LoVo (cell line): ENCODE measurements at places on chromosomes 6 and 20.

DNA sequence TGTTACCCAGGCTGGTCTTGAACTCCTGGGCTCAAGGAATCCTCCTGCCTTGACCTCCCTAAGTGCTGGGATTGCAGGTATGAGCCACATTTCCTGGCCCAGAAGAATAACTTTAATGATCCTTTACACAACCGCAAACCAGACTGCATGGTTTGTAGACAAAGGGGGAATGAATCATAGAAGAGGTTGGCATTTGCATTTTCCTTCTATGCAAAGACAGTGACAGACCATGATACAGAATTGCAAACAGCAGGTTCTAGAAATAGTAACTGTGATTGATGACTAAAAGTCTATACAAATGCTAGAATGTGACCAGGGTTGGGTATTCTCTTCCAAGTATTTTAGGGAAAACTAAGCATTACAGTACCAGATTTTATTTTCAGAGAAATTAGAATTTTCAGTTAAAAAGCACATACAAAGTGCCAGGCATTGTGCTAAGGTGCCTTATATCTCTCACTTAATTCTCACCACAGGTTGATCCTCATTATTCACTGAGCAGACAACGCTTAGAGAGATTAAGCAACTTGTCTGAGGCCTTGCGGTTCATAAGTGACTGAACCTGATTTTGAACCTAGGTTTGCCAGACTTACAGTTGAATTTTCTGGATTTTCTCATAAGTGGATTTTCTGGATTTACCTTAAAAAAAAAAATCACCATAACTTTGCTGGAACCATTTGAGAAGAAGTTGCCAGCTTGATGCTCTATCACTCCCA lies 146.6 kb downstream of the ZFAND3 start:
- no peak for DNase-seq

GRCh38 chr20:25032478-25033264 lies 25.3 kb downstream of the ACSS1 start:
- no peak for DNase-seq

DNA sequence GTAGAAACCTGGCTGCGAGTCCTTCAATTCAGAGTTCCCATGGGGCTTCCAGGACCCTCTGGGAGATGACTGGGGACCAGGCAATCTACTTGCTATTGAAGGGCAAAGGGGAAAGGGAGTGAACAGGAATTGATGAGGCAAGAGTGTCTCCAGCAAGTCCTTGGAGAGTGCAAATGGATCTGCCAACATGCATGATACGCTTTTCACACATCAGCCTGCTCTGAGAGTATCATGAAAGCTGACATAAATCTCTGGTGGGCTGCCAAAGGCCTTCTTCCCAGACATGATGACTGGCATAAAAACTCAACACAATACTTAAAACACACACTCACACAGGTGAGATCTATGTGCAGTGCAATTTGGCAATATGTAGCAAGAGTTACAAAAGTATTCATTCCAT lies 759.1 kb downstream of the PTPRT start:
- no peak for DNase-seq

DNA sequence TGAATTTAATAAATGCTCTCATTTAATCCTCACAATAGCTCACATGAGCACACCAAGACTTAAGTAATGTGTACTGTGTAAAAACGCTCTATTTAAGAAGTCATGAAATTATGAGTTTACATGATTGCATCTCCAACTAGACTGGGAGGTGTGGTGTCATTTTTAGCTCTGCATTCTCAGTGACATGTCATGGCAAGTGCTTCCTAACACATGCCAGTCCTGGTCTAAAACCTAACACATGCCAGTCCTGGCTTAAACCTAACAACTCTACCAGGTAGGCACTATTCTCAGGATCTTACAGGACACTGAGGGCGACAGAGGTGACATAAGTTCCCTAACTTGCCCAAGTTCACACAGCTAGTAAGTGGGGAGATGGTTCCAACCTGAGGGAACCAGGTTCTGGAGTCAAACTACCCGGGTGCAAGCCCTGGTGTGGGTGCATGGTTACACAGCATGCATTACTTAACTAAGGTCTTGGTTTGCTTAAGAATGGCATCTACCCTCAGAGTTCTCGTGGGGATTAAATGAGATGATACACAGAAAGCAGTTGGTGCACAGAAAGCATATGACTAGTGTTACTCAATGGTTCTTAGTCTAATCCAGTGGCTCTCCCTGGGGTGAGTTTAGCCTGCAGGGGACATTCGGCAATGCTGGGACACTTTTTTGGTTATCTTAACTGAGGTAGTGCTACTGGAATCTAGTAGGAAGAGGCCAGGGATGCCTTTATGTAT lies 14.7 kb downstream of the CLDN20 start:
- no peak for DNase-seq

- DNase-seq: no peak
These were observed 329.0 kb downstream of the GJA1 start for GRCh38 chr6:121764493-121764892.

- DNase-seq: no peak
These were observed 103.7 kb upstream of the MTHFD1L start for GRCh38 chr6:150761771-150762170.

- no peak for DNase-seq
These were observed 260.4 kb downstream of the PTPRK start for GRCh38 chr6:128259730-128260685.

DNA sequence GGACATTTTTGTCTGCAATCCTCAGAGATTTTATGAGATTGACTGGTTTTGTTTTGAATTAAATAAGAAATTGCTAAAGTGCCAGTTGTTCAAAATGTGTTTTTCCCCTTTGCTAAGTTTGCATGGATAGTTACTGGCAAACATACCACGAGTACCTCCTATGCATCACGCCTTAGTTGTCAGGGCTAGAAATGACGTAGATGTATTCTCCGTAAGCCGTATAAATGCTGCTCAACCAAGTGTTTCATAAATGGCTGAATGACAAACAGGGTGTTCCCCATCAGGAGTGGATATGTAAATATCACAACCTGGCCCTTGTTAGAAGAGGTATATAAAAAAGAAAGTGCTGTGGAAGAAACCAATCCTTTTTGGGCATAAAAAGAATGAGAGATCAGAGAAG lies 341.1 kb upstream of the ZFP64 start:
- no peak for DNase-seq
